IPS DF 19.7 (cell line): ENCODE measurements at places on chromosomes 4 and X.

- no peak for DNase-seq
Observed at GRCh38 chr4:70902577-70903290, 565 bp downstream of the MOB1B start.

- no peak for DNase-seq
Observed at GRCh38 chr4:168537571-168537970, 40.7 kb downstream of the PALLD start.

DNA sequence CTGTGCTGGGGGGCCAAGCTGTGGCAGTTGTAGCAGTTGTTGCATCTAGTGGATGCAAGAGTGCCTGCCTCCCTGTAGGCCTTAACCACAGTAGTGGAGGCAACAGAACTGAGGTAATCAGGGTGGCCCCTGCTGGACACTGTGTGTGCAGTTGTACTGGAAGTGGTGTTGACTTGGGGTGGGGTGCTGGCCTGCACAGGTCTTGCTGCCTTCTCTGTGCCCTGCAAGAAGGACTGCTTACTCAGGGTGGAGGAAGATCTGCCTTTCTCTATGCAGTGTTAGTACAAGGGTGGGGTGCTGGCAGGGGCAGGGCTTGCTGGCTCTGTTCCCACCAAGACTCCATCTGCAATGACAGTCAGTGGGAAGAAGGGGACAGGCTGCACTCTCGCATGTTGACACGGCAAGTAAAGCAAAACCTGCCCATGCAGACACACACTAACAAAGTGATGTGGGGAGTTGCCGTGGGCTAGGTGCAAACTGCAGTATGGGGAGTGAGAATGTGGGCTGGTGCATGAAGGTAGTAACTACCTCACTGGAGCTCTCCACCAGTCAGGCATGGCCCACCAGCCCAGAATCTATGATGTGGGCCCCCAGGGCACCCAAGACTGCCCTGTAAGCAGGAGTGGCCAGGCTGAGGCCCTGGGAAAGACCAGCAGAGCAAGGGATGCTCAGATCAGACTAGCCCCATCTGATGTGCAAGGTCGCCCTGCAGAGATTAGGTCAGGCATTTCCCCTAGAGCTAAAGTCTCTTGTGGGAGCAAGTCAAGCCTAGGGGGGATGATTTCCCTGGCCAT, 594.9 kb downstream of the TECRL start:
- no peak for DNase-seq

- DNase-seq = no peak
Observed at GRCh38 chr4:136484996-136485395, 1047.3 kb downstream of the PCDH18 start.

- no peak for DNase-seq
Observed at GRCh38 chrX:39753293-39753996, 344.3 kb downstream of the BCOR start.

- no peak for DNase-seq
Observed at GRCh38 chr4:180134091-180134866, 2108.9 kb upstream of the TENM3 start.

DNA sequence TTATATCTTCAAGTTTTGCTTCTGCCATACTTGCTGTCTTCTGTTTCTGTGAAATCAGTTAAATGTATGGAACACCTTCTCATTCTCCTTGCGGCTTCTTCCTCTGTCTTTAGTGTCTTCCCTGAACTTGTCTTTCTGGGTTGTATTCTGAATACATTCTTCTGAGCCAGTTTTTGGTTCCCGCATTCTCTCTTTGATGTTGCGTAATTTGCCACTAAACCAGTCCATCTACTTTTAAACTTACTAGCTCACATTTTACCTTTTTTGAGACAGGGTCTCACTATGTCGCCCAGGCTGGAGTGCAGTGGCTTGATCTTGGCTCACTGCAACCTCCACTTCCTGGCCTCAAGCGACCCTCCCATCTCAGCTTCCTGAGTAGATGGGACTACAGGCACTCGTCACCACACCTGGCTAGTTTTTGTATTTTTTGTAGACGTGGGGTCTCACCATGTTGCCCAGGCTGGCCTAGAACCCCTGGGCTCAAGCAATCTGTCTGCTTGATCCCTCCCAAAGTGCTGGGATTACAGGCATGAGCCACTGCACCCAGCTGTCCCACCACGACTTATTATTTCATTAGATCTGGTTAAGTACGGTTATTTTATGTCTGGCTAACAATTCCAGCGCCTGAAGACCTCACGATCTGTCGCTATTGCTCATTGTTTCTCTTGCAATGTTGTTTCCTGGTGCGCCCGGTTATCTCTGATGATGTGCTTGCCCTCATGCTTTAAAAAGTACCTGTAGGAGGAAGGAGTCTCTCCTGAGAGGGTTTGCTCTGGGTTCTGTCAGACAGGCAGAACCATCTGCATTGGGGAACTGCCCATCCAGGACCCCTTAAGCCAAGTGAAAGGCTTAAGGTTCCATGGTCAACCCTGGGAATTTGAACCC, 9.8 kb upstream of the FAM3A start:
- no peak for DNase-seq

DNA sequence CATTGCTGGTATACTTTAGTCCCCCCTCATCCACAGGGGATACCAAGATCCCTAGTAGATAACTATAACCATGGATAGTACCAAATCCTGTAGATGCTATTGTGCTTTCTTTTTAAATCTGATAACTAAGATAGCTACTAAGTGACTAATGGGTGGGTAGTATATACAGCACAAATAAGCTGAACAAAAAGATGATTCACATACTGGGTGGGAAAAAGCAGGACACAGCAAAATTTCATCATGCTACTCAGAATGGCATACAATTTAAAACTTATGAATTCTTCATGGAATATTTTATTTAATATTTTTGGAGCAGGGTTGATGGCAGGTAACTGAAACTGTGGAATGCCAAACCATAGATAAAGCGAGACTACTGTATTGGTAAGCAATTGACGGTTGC, 161.6 kb downstream of the IL15 start:
- no peak for DNase-seq

DNA sequence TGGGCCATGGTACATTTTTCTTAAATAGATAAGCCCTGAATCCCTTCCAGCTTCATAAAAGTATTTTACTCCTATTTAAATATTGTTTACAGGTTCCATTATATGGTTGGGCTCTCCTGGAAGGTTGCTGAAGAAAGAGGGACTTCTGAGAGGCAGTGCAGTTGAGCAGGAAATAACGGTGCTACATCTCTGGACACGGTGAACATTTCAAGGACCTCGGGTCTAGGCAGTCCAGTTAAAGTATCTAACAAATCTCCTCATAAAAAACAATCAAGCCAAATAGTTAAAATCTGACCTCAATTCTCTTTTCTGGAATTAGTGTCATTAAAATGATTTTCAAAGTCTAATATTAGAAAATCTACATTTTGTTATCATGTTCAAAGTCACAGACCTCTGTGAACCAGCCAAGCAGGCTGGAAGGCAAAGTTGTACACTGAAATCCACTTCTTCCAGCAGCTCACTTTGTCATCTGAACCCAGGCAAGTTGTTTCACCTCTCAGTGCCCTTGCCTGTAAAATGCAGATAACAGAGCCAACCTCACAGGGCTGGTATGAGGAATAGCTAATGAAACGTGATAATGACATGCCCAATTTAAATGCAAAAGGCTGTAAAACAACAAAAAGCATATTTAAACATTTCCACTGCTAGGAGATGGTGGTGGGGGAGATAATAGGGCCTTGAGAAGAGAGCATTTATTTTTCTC, 267.0 kb upstream of the KLF3 start:
- no peak for DNase-seq

DNA sequence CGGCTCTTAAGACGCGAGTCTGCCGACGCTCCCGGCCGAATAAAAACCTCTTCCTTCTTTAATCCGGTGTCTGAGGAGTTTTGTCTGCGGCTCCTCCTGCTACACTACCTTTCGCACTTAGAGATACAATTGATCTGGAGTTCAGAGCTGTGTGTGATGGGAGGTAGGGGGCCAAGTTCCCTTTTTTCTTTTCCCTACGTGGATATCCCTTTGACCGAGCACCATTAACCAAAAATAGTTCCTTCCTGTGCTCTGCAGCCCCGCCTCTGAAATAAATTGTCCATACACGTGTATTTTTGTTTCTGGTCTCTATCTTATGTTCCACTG, 555 bp upstream of the PGM2 start:
- DNase-seq = no peak

GRCh38 chr4:79370026-79370425, 38.0 kb downstream of the GK2 start:
- DNase-seq = no peak

- DNase-seq = no peak
Observed at GRCh38 chr4:40232610-40233009, 35.8 kb downstream of the RHOH start.

DNA sequence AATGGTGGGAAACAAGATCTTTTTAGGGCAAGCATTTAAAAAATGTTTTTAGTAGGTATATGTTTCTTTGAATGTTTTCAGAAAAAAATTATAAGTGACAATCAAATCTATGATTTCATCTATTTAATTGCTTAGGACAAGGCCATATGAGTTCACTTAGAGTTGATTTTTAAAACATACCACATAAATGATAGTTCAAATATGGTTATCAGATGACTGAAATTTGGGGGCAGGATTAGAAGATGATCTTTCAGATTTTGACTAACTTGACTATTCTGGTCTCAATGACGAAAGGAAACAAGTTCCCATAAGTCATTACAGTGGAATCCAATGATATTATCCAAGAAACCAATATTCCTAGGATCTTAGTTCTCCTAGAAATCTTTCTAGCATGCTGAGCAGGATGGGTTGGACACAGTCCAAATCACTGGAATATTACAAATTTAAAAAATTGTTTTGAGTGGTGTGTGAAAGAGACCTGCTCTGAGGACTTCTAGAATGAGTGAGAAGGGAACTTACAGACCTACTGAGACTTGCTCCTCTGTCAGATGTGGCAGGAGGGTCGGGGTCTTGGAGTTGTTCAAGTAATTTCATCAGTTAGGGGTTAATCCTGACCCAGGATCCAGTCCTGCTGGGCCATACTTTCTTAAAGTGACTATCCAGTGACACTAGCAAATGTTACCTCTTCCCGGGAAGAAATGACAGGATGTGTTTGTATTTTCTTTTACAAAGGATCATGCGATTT, 20.0 kb downstream of the RHOH start:
- DNase-seq = no peak

DNA sequence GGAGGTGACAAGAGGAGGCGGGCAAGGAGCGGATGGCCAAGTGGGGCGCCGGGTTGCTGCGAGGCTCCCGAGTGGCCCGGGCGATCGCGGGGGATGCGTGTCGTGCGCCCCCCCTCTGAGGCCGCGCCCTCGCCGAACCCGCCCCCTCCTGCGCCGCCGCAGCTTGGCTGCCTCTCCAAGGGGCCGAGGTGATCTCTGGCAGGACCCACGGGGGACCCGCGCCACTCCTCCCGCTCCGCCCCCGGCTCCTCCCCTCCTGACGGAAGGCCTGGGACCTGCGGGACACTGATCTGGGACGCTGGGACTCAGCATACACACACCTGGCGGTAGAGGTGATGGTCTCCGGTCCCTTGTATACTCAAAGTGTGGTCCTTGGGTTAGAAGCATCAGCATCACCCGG, 21.9 kb upstream of the FAM47C start:
- DNase-seq = no peak

DNA sequence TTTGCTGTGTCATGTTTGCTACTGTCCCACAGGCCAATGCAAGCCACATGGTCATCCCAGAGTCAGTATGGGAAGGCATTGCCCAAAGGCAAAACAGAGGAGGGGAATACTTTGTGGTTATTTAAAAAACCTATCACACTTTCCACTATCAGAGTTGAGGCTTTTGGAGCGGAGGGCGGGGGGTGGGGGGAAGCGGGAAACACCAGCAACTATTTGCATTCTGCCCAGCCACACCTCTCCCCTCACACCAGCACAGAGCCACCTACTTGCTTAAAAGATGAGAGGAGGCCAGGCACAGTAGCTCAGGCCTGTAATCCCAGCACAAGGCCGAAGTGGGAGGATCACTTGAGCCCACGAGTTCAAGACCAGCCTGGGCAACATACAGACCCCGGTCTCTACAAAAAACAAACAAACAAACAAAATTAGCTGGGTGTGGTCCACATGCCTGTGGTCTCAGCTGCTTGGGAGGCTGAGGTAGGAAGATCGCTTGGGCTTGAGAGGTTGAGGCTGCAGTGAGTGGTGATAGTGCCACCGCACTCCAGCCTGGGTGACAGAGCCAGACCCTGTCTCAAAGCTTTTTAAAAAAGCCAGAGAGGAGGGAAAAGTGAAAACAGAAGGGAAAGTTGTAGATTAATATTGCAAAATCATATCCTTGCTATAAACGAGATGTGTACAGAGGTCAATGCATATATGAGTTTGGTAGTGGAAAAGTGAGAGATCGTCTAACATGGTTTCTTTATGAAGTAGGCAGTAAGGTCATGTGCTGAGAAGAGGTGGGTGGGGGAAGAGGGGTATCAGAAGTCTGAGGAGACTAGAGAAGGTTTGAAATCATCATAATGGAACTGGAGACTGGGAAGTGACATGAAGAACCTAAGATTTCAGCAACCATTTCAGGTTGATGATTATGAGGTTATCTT, 1.9 kb upstream of the CHST7 start:
- DNase-seq = no peak

DNA sequence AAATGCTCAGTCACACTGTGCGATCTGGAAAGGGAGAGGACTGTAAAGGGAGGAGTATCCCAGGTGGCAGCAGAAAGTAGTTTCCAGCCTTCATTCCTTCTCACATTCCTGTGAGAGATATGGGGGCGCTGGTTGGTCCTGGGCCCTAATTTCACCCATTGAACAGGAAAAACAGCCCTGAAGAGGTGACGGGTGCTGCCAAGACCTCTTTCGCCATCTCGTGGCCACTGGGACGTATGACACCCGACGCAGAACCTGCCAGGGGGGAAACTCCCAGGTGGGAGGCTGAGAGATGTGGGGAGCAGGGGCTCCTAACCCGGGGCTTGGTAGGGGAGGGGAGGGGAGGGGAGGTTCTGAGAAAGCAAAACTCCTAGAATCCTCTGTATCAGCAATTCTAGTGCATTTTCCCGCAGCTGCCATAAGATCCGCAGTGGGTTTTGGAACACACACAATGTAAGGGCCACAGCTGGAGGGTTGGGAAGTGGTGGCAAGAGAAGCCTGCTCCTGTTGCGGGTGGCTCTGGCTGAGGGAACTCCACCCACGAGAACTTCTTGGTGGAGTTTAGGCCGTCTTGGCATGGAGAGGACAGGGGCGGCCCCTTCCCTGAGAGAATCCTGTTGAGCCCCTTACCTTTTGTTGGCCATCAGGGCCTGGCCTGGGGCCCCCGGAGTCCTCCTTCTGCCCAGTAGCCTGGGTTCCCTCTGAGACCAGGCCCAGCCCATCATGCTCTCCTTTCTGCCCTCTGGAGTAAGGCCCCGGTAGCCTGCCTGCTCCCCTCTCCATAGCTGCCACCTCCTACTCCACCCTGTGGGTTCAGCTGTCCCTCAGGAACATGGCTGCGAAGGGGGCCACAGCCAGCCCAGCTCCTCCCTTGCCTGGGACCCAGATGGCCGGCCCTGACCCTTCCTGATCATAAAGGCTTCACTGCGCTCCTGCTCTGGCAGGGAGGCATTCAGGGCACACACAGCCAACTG, 134.1 kb downstream of the OR13H1 start:
- DNase-seq = peak; percentile 7
